ENCODE measurements at places on chromosomes 2 and 18.

- DNase-seq, result no peak
These were observed 7.3 kb upstream of the CHN1 start for GRCh38 chr2:175012516-175012915.

- no peak for DNase-seq
These were observed 338.7 kb downstream of the CDH2 start for GRCh38 chr18:27838225-27838624.

DNA sequence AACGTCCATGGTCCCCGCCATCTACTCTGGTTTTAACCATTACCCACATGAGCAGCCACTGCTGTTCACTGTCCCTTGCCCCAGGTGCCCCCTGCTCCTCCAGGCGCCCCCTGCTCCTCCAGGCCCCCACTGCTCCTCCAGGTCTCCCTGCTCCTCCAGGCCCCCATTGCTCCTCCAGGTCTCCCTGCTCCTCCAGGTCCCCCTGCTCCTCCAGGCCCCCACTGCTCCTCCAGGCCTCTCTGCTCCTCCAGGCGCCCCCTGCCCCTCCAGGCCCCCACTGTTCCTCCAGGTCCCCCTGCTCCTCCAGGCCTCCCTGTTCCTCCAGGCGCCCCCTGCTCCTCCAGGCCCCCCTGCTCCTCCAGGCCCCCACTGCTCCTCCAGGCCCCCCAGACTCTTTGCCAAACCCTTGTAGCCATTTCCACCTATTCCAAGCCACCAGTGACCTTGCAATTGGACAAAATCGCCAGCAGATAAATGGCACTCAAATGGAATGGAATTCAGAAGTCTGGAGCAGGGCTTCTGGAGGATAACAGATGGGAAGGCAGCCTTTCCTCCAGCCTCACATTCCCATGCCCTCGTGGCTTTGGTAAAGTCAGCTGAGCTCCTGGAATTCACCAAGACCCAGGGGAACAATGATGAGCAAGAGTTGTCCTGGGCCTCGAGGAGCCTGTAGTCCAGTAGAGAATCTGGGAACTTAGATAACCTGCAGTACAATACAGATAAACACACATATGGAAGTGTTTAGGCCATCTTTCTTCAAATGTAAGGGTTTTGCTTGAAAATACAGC is 13.3 kb upstream of the RPL31 start:
- DNase-seq, result no peak

- DNase-seq, result no peak
These were observed 163.0 kb upstream of the NOSTRIN start for GRCh38 chr2:168639441-168639898.

DNA sequence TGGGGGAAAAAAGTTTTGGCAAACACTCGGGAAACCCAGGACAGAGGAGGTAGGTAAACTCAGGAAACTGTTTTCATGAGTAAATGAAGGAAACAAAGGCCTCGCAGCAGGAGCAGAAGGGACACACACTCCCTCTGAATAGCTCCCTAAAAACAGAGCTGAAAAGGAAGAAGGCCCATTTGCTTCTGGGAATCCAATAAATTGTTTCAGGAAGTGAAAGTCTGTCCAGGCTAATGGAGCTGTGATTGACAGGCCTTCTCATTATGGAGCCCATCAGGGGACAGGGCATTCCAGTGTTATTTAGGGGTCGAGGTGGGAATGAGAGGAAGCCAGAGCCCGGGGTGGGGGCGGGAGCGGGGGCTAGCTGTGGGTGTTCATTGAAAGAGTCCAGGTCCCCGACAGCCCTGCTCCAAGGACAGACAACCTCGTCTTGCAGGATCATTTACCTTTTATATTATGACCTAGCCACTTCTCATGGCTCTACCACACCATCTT is 81.2 kb downstream of the GBX2 start:
- DNase-seq, result no peak

GRCh38 chr2:16496426-16497388 is 168.9 kb downstream of the CYRIA start:
- no peak for DNase-seq

Data from right lobe of liver (tissue), 6 donors.